Activated naive CD8-positive, alpha-beta T cell treated with anti-CD3 and anti-CD28 coated beads for 36 hours (primary cell): ENCODE measurements at places on chromosomes 6 and 20. TPM values are rescaled to one million over a fixed set of nuclear protein-coding genes. Genes with fewer than 3 reads are reported as not detected.

Gene OR2J3
- not detected for total RNA-seq

DNA sequence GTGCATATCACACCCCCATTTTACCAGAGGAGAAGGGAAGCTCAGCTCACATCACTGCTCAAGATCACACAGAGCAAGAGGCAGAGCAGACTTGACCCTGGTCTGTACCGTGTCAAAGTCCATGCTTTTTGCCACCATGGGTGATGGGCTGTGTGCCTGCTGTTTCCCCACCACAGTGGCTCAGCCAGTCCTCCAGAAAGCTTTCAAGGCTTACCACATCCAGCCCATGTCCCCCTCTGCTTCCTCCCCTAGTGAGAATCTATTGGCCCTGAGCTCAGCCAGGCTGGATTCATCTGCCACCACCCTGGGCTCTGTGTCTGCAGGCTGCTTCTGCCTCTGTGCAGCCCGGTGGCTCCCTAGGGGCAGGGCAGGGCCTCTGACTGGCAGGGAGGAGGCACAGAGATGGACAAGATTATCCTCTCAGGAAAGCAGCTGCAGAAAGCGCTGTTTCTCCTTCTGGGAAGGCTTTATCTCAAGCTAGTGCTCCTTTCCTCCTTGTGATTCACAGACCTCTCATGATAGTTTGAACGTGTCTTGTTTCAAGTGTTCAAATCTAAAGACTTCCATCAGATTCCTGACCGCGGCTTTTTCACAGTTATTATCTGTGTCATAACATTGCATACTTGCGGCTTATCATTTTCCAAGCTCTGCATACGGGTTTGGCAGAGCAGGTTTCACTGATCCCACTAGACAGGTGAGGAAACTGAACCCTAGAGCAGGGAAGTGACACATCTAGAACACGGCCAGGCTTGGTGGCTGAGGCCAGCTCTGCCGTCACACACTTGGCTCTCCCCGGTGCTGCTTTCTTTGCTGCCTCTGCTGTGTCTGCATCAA is 37.4 kb downstream of the VEGFA start:
- no peak overlapping the region for H3K27ac ChIP-seq
- no peaks in the 10 kb centered on the region for H3K36me3 ChIP-seq
- no peaks in the 10 kb centered on the region for H3K27me3 ChIP-seq
- DNase-seq = no peak
- no peaks in the 10 kb centered on the region for H3K4me1 ChIP-seq
- H3K4me3 ChIP-seq = no peak overlapping the region

- H3K27ac ChIP-seq = peak overlapping the region; percentile 96
- peak overlapping the region; percentile 32 for H3K4me3 ChIP-seq
- peaks cover 46% of the 10 kb centered on the region for H3K4me1 ChIP-seq
- peaks cover 5% of the 10 kb centered on the region for H3K36me3 ChIP-seq
- DNase-seq = no peak
- H3K27me3 ChIP-seq = no peaks in the 10 kb centered on the region
Observed at GRCh38 chr6:90444160-90444714, 142.6 kb downstream of the MAP3K7 start.

DNA sequence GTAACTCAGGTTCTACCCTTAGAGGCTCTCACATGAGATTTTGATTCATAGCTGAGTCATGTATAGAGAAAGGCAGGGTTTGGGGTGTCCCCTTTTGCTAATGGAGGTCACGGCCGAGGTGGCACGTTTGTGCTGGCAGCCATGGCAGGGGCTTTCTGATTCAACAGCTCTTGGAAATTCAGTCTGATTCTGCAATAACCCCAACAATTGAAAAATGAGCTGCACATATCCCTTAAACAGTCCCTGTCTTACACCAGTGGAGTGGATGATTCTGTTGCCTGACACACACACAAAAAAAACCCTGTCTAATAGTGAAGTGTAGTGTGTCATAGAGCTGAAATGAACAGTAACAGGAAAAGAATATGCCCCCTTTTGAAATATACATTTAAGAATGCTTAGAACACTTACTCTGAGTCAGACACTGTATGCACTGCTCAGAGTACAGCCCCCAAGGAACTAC is 40.4 kb upstream of the ARG1 start:
- peaks cover 6% of the 10 kb centered on the region for H3K36me3 ChIP-seq
- no peaks in the 10 kb centered on the region for H3K27me3 ChIP-seq
- peak overlapping the region; percentile 70 for H3K27ac ChIP-seq
- H3K4me1 ChIP-seq = peaks cover 47% of the 10 kb centered on the region

DNA sequence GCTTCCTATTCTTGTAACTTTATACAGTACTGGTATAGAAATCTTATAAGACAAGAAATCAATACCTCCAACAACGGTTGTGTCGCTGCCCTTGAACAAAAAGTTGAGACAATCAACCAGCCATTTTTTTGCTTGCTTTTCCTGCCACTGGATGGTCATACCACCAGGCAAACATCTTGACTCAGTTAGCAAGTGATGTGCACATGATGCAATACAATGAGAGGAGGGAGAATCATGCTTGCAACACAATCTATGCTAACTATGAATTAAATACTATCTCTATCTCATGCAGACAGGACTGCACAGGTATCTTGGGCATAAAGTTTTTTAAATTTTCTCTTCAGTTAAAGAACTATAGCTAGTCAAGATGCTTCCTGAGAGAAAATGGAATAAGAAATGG is 877.7 kb upstream of the CITED2 start:
- no peaks in the 10 kb centered on the region for H3K4me1 ChIP-seq
- H3K27ac ChIP-seq = no peak overlapping the region
- no peak overlapping the region for H3K4me3 ChIP-seq
- H3K36me3 ChIP-seq = no peaks in the 10 kb centered on the region
